ENCODE measurements at places on chromosomes 4 and X. TPM values are rescaled to one million over a fixed set of nuclear protein-coding genes. Genes with fewer than 3 reads are reported as not detected.

GRCh38 chrX:6738518-6739470 is 203.9 kb upstream of the VCX3A start:
- DNase-seq, result no peak

- no peak for DNase-seq
Measured at GRCh38 chrX:67585401-67585800, 41.6 kb downstream of the AR start.

GRCh38 chr4:114399105-114399504 is 199.5 kb upstream of the UGT8 start:
- no peak for DNase-seq

FAM9A gene
- polyA plus RNA-seq, result not detected

GRCh38 chr4:177483760-177484159 is 41.5 kb upstream of the AGA start:
- DNase-seq, result no peak

DNA sequence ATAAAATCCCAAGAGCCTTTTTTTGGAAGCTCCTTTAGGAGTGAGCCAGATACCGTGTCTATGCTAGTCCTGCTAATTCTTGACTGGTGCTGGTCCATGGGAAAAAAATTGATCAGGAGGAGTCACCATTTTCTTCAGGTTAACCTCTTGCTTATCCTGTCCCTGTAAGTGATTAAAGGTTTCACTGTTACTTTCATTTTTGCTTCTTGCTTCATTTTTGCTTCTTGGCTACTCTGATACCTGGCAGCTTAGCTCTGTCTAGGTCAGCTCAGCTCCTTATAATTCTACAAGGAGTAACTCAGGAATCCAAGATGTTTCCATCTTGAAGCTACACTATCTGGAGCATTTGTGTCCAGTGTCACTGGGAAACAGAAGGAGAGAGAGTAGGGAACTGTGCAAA is 45.7 kb downstream of the AFM start:
- DNase-seq, result no peak

GRCh38 chrX:28599957-28600356 is 12.7 kb downstream of the IL1RAPL1 start:
- no peak for DNase-seq

GRCh38 chr4:54061873-54062272 is 2.5 kb downstream of the CHIC2 start:
- no peak for DNase-seq

- no peak for DNase-seq
Measured at GRCh38 chr4:578451-579443, 2.7 kb upstream of the TMEM271 start.

CXCL3 gene
- polyA plus RNA-seq, result 0.28 TPM

DNA sequence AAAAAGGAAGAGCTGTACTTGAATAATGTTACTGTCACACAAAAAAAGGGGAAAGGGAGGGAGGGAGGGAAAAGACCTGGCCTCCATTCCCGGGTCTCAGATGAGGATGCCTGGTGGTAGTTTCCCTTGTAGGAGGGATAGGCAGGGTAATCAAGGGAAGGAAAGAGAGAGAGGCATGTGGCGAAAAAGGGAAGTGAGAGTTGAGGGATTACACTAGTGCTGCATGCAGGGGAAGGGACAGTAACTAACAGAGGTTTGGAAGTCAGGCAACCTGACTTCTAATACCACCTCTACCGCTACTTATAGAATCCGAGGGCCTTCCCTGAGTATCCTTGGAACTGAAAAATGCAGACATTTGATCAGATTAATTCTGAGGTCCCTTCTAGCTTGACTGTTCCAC is 821.7 kb upstream of the FTHL17 start:
- DNase-seq, result no peak

- DNase-seq, result no peak
Measured at GRCh38 chrX:39162322-39162735, 361.1 kb downstream of the MID1IP1 start.

DNA sequence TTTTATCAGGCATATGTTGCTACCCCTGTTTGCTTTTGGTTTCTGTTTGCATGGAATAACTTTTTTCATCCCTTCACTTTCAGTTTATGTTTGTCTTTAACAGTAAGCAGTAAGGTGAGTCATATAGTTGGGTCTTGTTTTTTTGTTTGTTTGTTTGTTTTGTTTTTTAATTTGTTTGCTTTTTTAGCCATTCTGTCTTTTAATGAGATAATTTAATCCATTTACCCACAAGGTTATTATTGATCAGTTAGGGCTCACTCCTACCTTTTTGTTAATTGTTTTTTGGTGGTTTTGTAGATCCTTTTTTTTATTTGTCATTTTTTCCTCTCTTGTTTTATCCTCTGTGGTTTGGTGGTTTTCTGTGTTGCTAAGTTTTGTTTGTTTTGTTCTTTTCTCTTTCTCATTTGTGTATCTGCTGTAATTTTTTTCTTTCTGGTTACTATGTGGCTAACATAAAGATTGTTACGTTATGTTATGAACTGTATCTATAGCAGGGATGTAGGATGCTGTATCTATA is 379.5 kb upstream of the MAD2L1 start:
- no peak for DNase-seq

GAGE1 gene
- not detected for polyA plus RNA-seq

GRCh38 chrX:81900522-81900921 is 698.6 kb downstream of the SH3BGRL start:
- no peak for DNase-seq

GRCh38 chr4:62003695-62004094 is 803.6 kb downstream of the ADGRL3 start:
- no peak for DNase-seq

DNA sequence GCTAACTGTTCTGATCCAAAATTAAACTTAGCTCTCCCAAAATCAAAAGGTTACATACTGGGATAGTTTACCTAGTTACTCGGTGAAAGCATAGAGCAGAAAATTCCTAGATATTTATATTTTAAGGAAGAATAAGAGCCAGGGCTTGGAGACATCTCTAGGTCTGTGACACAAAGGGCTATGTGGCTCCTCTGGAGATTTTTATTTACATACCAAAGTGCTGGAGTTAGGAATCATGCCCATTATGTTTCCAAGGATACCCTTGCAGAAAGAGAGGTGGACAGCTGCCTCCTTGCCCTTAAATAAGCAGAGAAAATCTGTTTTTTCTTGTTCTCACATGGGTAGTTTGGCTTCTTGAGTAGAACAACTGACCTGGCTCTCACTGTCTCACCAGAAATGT is 9.0 kb downstream of the COX7B2 start:
- DNase-seq, result no peak

DNA sequence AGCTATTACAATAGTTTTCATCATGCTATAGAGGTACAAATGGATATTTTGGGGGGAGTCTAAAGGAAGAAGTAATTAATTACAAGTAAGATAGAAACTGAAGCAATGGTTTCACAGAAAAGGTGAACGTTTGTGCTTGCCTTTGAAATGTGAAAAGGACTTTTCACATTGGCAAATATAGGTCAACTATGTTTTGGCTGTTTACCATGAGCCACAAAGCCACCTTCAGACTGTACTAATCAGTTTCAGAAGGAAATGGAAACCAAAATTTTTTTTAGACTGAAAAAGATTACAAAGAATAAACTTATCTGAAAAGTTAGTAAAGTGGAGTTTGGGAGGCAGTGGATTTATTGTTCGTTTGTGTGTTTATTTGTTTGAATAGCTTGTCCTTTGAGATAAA is 32.1 kb downstream of the SYTL5 start:
- DNase-seq, result no peak

GRCh38 chr4:155474758-155475157 is 98.0 kb upstream of the MAP9 start:
- no peak for DNase-seq

DNA sequence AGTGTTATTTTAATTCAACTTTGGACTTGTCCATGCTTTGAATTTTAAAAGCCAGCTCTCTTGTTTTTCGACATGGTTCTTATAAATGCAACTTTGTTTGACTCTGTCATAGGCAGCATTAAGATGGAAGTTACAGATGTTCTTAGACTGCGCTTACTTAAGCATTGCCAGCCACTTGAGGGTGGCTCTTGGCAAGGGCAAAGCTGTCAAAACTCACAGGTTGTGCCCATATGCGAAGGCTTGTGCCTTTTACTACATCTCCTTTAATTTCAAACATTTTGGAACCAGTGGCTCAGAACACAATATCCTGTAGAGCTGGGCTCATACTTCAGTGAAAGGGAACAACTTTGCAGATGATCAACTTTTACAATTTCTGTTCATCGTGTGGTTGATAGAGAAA is 135.5 kb downstream of the TRAM1L1 start:
- no peak for DNase-seq

EMCN gene
- polyA plus RNA-seq, result 114 TPM

DNA sequence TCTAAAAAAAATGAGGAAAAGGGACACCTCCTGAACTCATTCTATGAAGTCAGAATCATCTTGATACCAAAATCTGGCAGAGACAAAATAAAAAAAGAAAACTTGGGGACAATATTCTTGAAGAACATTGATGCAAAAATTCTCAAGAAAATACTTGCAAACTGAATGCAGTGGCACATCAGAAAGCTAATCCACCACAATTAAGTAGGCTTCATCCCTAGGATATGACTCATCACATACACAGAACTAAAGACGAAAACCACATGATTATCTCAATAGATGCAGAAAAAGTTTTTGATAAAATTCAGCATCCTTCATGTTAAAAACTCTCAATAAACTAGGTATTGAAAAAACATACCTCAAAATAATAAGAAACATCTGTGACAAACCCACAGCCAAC is 98.3 kb downstream of the FAM47B start:
- no peak for DNase-seq

CTAG1B gene
- not detected for polyA plus RNA-seq

SMIM10L2A gene
- 10.9 TPM for polyA plus RNA-seq

DNA sequence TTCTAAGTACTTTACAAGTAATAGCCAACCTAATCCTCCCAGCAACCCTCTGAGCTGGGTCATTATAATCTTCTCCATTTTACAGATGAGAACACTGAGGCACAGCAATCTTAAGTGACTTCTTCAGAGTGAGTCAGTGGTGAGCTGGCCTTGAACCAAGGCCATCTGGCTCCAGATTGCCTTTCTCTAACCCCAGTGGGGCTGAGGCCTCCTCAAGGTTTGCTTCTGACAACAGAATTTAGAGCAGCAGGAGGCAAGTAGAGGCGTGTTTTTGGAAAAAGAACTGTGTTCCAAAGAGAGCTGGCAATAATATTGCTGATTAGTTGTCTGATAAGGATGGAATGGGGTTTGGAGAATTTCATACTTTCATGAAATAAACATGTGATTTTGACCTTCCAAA is 41.2 kb downstream of the PIR start:
- DNase-seq, result no peak

DNA sequence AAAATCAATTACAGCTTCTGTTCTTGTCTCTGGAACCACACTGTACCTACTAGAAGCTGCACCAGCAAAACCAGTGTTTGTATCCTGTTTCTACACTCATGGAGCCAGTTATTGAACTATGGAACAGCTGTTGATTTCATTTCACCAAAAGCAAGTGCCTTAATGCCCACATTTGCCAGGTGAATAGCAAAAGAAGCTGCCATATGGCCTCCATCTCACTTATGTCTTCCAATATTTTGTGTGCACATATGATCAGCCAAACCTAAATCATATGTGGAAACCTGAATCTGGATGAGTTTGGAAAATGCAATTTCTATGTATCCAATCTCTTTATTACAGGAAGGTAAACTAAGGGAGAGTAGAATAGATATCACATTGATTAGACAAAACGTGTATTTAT is 415.8 kb upstream of the GRID2 start:
- no peak for DNase-seq

DNA sequence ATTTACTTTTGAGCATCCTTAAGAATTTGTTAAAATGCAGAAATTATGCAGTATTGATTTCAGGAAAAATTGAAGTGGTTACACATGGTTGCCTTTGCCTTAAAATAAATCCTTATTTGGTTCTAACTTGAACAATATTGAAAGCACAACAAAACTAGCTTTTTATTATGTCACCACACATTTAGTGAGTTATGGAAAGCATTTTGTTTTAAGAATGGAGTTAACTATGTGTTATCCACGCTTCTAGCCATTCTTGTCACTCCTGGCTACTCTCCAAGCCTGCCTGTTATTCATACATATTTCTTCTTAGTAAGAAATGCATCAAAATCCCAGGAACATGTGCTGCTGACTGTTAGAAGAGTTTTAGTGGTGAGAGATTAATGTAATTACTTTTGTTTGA is 73.9 kb downstream of the FAT4 start:
- DNase-seq, result no peak

GRCh38 chr4:111410571-111410970 is 734.7 kb upstream of the FAM241A start:
- DNase-seq, result no peak

CT83 gene
- polyA plus RNA-seq, result not detected

- DNase-seq, result no peak
Measured at GRCh38 chrX:123272630-123273029, 88.6 kb downstream of the GRIA3 start.

GRCh38 chr4:123363729-123364128 is 32.9 kb upstream of the SPRY1 start:
- DNase-seq, result no peak

GRCh38 chr4:6250235-6250983 is 19.2 kb upstream of the WFS1 start:
- DNase-seq, result peak; percentile 77

GRCh38 chr4:42172921-42173320 is 20.5 kb upstream of the BEND4 start:
- no peak for DNase-seq

ARMCX4 gene
- 19.8 TPM for polyA plus RNA-seq

GRCh38 chrX:9681422-9681821 is 84.2 kb downstream of the GPR143 start:
- no peak for DNase-seq

SERPINA7 gene
- polyA plus RNA-seq, result 0.17 TPM

- no peak for DNase-seq
Measured at GRCh38 chr4:8252301-8253173, 17.0 kb upstream of the HTRA3 start.

DNA sequence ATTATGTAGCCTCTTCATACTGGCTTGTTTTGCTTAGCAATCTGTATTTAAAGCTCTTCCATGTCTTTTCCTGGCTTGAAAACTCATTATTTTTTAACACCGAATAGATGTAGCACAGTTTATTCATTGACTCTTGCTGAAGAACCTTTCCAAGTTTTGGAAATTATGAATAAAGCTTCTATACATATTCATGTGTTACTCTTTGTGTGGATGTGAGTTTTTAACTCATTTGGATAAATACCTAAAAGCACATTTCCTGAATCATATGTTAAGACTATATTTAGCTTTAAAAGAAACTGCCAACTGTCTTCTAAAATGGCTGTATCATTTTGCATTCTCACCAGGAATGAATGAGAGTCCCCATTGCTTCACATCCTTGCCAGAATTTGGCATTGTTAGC is 2061.7 kb upstream of the AGA start:
- DNase-seq, result no peak

- DNase-seq, result no peak
Measured at GRCh38 chr4:87122252-87122651, 98.2 kb downstream of the KLHL8 start.

All from right renal pelvis (tissue), 4 donors.